ENCODE measurements at places on chromosomes 5 and 9.

GRCh38 chr9:24953070-24953469, 407.4 kb upstream of the IZUMO3 start:
- no peak for DNase-seq

DNA sequence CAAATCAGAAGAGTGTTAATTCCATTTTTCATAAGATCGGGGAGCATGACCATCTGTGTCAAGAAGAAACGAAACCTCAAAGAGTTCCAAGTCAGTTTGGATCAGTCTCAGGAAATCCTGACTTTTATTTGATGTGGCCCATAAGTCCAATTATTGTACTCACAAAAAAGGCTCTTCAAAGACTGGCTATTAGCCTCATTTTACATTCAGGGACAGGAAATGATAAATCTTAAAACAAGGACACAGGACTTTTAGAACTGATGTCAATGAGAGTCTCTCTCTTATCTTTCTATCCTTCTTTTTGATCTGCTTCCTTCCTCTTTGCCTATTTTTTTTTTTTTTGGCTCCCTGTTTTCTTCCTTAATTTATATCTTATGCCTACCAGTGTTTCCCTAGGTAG, 43.7 kb upstream of the SHOC1 start:
- no peak for DNase-seq

- no peak for DNase-seq
Measured at GRCh38 chr5:13975246-13975645, 30.8 kb upstream of the DNAH5 start.

- peak; percentile 72 for DNase-seq
Measured at GRCh38 chr9:99184475-99185347, 37.0 kb downstream of the ALG2 start.

GRCh38 chr9:19294219-19294618, 63.7 kb downstream of the DENND4C start:
- no peak for DNase-seq

DNA sequence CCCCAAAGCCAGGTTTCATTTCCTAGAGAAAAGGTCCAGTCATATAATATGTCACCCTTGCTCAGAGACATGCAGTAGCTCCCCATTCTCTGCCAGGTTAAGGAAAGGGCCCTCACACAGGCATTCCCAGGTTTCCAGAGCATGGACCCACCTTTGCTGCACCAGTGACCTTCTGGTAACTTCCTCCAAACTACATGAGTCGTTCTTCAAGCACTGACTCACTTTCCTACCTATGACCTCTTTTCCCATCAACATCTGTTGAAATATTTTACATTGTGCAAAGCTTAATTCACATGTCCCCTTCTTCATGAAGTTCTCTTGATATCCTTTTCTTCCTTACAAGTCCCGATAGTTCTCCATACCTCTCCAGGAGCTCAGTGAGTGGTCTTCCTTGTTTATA, 25.9 kb downstream of the SH3TC2 start:
- DNase-seq: no peak

DNA sequence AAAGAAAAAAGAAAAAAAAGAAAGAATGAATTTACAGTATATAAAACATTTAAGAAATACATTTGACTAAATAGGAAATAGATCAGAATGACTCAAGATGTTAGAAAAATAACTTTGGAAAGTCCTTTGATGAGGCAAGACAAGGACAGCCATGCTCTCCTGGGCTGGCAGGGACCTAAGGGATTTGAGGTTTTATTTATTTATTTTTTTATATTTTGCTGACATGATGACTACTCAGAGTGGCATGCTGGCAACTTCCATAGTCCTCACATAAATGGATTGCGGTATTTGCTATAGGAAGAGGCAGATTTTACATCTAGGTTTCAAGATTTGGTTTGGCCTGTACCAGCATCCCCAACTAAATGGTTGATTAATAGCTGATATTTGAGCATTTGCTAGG, 17.7 kb downstream of the SLC28A3 start:
- DNase-seq: no peak

GRCh38 chr5:51958473-51958872, 575.2 kb downstream of the ISL1 start:
- no peak for DNase-seq

DNA sequence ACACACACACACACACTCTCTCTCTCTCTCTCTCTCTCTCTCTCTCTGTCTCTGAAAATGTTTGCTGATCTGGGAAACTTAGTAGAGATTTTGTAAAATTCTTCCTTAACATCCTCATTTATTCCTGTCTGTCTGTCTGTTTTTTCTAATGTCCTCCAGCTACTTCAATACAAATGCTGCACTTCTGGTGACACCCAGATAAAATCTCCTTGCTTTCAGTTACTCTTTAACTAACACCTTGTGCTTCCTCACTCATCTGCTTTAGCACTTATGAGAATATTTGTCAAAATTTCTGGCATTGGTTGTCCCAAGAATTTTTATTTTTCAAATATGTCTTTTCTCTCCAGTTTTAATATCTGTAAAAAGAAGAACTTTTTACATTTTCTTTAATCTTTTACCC, 35.0 kb upstream of the ARRDC3 start:
- DNase-seq: no peak

- DNase-seq: no peak
Measured at GRCh38 chr5:5638211-5638610, 215.7 kb downstream of the ICE1 start.

DNA sequence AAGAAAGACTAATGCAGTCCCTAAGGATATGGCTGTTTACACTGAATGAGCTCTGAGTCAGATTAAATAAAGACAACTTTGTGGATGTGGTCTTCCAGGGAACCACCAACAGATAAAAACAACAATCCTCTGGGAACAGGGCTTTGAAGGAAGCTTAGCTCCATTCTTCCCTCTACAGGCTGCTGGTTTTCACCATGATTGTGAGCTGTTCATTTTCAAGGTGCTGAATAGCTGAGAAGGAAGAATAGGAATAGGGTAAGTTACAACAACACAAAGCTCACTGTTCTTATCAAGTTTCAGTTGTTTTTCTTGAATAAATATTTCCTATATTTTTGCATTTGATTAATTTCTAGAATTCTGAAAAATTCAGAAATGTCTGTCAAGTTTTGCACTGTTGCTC, 25.9 kb upstream of the PTAR1 start:
- DNase-seq: no peak

DNA sequence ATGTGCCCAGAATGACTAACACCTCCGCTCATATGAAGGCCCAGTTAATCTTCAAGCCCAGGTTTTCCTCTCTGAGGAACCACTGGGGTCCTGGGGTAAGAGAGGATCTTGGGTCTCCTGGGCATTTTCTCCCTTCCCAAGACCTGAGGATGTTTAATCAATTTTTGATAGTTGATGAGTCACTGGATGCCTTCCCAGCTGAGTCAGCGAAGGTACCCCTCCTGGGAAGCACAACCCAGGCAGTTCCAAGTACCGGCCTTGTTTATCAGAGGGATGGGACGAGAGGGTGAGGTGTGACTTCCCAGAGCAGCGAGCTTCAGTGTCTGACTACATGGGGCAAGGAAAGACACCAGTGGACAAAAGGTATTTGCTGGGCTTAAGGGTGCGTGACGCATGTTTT, 119.6 kb upstream of the IL12B start:
- DNase-seq: no peak
